ENCODE measurements at places on chromosomes 1 and 21.

- DNase-seq, result no peak
Measured at GRCh38 chr1:37288900-37289299, 185.5 kb upstream of the ZC3H12A start.

DNA sequence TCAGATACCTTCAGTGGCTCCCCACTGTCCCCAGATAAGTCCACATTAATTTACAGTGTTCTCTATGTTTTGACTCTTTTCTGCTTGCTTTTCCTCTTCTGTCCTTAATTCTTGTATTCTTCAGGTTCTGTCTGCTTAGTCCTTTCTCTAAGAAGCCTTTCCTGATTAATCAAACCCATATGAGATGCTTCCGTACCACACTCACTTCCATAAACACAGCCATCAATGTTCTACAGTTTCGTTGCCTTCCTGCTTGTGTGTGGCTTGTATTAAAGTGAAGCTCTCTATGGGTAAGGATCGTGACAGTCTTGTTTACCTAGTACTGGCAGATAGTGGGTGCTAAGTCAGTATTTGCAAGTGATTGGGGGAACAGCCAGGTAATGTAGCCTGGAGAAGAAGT, 75.9 kb downstream of the PRDM2 start:
- no peak for DNase-seq

DNA sequence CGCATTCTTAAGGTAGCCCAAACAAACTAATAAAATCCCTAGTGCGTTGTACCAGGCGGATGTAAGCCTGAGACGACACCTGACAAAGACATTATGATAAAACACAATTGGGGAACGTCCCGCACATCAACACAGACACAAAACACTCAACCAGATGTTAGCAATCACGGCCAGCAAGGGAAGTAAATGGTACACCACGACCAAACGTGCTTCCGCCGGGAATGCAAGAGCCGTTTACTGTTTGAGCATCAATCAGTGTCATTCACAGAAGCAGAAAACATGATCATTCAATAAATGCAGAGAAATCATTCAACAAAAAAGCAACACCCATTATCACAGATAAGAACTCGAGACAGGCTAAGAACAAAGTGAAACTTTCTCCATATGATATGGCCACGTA, 49.4 kb upstream of the COL18A1 start:
- DNase-seq, result no peak

DNA sequence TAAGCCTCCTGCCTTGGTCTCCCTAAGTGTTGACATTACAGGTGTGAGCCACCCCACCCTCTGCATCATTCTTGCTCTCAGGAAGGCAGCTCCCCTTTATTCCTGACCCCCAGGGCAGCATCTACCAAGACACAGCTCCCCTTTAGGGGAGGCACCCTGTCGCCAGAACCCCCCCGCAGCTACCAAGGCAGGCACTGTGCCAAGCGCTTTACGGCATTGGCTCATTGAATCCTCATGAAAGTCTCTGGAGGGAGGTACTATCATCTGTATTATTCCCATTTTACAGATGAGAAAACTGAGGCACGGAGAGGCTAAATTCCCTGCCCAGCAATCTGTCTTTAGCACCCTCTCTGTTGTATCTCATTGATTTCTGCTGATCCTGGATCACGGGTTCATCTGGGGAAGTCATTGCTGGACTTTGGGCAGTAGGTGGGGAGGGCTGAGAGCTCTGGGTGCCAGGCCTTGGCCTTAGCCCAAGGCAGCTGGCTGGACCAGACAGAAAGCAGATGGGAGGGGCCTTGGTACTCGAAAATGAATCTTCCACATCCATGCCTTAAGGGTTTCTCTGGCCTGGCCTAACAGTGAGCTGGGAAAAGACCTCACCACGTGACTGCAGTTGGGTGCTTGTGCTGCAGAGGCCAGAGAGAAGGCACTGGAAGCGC, 5.9 kb downstream of the PLOD1 start:
- no peak for DNase-seq

DNA sequence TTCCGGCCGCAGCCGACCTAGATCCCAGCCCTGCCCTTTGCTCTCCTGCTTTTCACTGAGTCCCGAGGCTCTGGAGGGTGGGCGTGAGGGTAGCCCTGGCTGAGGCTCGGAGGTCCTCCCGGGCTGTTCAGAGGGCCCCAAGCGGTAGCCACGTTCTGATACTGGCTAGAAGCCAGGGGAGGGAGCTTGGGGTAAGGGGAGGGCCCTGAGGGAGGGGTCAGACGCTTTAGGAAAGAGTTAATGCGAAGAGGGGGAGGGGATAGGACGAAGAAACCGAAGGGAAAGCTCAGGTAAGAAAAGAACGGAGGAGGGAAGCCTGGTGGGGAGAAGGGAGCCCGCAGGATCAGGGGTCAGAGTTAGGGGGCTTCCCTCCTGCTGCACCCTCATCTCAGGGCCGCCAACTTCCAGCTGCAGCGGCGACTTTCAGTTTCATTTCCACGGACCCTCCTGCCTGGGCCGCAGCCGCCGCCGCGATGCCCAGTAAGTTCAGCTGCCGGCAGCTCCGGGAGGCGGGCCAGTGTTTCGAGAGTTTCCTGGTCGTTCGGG, at the start of gene MOV10:
MOV10 (plus strand) TSS at position 220 of the 546 bp plus-strand sequence; CDS start at position 474, 254 bp downstream.
- DNase-seq, result peak; percentile 38

GRCh38 chr1:147641291-147641690, 29.0 kb downstream of the ACP6 start:
- no peak for DNase-seq

DNA sequence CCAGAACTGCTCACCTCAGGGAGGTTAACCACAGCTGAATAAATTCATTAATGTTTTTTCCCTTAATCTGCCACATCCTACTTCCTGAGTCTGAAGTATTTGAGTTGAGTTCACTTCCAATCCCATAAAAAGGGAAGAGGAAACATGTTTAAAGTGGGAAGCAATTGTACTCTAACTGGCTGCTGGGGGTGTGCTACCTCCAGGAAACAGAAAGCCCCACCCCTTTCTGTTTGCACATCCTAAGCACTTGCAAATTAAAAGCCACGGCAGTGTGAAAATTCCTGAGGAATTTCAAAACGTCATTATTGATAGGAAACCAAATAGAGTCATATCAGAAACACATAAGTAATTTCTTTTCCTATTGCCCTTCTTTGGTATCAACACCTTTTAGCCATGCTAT, 307.0 kb upstream of the NR5A2 start:
- no peak for DNase-seq

GRCh38 chr1:161790587-161791317, 24.6 kb downstream of the ATF6 start:
- DNase-seq, result no peak

DNA sequence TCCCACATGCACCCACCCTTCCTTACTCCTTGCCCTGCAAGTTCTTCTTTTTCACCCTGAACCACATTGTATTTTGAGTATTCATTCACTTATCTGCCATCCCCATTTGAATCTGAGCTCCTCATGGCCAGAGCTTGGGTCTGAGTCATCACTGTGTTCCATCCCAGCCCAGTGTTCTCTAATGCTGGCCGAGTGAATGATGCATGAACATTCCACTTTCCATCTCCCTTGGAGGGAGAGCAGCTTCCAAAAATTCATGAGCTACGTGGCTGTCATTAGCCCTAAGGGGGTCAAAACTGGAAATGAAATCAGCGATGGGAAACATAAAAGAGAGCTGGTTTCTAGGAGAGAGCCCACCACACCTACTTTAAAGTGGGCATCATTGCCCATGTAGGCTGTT, 187.0 kb upstream of the USP24 start:
- DNase-seq, result no peak

- no peak for DNase-seq
Measured at GRCh38 chr1:115832651-115833050, 8.3 kb downstream of the NHLH2 start.

DNA sequence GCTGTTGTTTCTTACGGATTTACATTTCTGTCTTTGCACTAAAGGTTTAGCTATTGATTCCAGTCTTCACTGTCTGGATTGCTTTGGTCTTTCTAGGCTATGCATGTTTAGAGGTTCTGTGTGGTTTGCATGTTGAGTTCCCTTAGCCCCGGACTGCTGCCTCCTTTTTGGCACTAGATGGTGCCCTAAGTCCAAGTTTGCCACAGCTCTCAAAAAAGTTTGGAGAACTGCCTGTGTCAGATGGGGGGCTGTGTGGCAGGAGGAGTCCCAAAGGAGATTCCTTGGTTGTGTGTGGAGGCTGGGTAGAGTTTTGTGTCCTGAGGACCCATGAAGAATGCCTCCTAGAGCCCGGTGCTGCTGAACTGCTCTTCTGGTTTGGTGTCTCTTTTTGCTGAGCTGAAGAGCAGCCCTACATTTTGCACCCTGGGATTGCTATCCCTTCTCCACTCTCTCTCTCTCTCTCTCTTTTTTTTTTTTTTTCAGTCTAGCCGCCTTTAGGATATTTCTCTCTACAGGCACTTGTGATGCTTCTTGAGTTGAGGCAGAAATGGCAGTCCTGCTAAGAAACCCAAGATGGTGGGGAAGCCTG, 74.4 kb downstream of the PTGS2 start:
- DNase-seq, result peak; percentile 0

- no peak for DNase-seq
Measured at GRCh38 chr1:111649648-111650047, 30.1 kb downstream of the RAP1A start.

GRCh38 chr1:65243491-65243890, 65.9 kb upstream of the DNAJC6 start:
- no peak for DNase-seq

GRCh38 chr1:65214340-65215027, 66.5 kb downstream of the AK4 start:
- no peak for DNase-seq

DNA sequence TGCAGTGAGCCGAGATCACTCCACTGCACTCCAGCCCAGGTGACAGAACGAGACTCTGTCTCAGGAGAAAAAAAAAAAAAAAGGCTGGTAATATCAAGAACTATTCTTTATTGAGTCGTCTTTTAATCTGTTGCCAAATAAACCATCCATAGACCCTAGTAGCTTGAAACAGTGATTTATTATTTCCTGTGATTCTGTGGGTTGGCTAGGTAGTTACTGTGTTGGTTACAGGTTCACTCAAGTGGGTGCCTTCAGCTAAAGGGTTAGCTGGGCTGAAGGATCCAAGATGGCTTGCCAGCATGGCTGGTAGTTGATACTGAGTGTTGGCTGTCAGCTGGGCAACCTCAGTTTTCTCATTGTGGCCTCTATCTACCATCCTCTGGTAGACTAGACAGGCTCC, 9.2 kb downstream of the TLCD4 start:
- no peak for DNase-seq

GRCh38 chr1:93629101-93630059, 52.3 kb downstream of the BCAR3 start:
- DNase-seq, result peak; percentile 17

DNA sequence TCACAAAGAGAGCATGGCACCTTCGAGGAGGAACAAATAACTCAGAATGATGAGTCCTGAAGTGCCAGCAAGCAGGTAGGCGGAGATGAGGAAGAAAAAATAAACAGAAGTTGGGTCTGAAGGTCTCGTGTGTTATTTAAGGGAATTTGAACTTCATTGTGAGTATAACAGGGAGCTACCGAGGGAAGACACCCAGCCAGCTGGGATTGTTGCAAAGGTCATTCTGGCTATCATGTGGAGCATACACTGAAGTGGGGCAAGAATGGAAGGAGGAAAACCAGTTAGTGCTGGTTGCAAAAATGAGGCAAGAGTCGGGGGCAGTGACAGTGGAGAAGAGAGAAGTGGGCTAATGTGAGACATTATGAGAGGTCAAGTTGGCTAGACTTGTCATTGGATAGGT, 53.6 kb upstream of the RAP1A start:
- no peak for DNase-seq

Data from activated CD4-positive, alpha-beta T cell treated with anti-CD3 and anti-CD28 coated beads, Interleukin-2, amount 50 U/mL, for 4 hours (primary cell).